Neuronal stem cell (in vitro differentiated cells): ENCODE measurements at places on chromosomes 11 and 22.

DNA sequence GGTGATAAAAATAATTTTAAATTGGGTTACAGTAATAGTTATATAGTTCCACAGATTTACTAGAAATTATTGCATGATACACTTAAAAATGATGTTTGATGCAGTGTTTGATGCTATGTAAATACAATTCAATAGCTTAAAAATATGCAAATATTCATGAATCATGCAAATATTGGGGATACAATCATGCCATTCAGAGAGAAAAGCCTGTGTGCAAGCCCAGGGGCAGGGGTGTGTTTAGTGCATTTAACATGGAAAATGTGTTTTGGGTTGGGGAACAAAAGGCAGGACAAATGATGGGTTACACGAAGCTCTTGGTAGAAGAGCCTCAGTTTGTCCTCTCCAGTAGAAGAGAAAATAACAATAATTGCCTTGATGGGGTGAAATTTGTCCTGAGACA, 6.0 kb downstream of the TRIM22 start:
- H3K27ac ChIP-seq = no peak overlapping the region
- H3K27me3 ChIP-seq = no peaks in the 10 kb centered on the region
- no peak for DNase-seq
- H3K4me3 ChIP-seq = no peak overlapping the region
- H3K4me1 ChIP-seq = peaks cover 3% of the 10 kb centered on the region
- peaks cover 1% of the 10 kb centered on the region for H3K36me3 ChIP-seq

- no peak overlapping the region for H3K4me3 ChIP-seq
- no peaks in the 10 kb centered on the region for H3K27me3 ChIP-seq
- DNase-seq = no peak
- H3K4me1 ChIP-seq = no peaks in the 10 kb centered on the region
- no peak overlapping the region for H3K27ac ChIP-seq
Observed at GRCh38 chr11:21105196-21105917, 436.0 kb downstream of the NELL1 start.

- peak overlapping the region; percentile 79 for H3K4me3 ChIP-seq
- peak; percentile 55 for DNase-seq
- peaks cover 35% of the 10 kb centered on the region for H3K36me3 ChIP-seq
- no peak overlapping the region for H3K27ac ChIP-seq
Observed at GRCh38 chr11:370070-370941, 1.0 kb downstream of the B4GALNT4 start.

DNA sequence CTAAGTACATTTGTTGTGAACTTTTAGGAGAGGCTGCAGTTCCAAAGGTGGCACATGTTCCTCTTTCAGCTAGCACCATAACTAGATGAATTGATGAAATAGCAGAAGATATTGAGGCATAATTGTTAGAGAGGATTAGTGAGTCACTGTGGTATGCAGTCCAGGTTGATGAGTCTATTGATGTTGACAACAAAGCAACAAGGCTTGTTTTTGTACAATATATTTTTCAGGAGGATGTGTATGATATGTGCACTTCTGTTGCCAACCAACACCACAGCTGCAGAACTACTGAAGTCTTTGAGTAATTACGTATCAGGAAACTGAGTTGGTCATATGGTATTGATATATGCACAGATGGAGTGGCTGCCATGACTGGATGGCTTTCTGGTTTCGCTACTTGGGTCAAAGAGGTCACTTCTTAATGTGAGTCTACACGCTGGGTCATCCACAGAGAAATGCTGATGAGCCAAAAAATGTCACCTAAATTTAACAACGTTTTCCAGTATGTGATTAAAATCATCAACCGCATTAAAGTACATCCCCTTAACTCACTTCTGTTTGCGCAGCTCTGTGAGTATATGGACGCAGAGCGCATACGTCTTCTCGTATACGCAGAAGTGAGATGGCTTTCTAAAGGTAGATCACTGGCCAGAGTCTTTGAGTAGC, 261.3 kb upstream of the ANO5 start:
- H3K4me1 ChIP-seq = no peaks in the 10 kb centered on the region
- H3K36me3 ChIP-seq = no peaks in the 10 kb centered on the region
- no peak overlapping the region for H3K4me3 ChIP-seq
- DNase-seq = no peak
- H3K27ac ChIP-seq = no peak overlapping the region
- no peaks in the 10 kb centered on the region for H3K27me3 ChIP-seq

DNA sequence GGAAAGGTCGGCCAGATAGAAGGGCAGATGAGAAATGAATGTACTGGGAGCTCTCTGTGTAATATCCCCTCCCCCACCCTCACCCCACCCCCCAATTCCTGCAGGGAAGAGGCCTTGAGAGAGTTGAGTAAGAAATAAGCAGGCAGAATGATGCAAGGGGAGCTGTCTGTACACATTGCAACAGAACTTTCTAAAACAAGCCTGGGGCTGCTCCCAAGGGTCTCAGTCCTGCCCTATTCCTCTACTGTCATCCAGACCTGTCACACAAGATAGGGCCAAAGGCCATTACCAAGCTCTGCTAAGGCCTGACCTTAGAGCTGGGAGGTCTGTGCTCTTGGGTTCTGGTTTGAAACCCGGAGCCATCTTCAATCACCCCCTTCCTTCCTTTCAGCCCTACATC, 5.7 kb upstream of the DGAT2 start:
- no peak for DNase-seq
- no peaks in the 10 kb centered on the region for H3K36me3 ChIP-seq
- H3K4me3 ChIP-seq = no peak overlapping the region
- H3K27ac ChIP-seq = no peak overlapping the region

DNA sequence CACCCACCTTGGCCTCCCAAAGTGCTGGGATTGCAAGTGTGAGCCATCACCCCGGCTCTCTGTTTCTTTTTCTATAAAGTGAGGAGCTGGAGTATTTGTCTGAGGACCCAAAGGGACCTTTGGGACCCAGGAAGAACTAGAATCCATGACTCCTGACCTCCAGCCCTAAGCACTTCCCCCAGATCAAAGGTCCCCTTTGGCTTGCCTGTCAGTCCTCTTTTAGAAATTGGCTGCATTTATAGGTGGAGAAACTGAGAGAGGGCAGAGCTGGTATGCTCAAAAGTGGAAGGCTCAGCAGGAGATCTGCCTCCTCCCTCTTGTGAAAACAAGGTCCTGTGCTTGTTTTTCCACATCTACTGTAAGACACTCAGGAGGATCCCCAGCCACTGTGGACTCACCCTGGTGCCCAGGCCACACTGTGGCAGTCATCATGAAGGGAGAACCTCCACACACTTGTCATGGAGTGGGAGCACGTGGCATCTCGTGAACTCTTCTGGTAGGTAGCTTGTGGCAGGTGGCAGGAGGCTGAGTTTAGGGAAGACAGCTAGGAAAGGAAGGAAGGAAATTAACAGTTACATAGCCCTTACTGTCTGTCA, 12.4 kb upstream of the PLEKHA7 start:
- H3K4me1 ChIP-seq = no peaks in the 10 kb centered on the region
- H3K27me3 ChIP-seq = no peaks in the 10 kb centered on the region
- H3K36me3 ChIP-seq = peaks cover 1% of the 10 kb centered on the region

- H3K4me1 ChIP-seq = peaks cover 2% of the 10 kb centered on the region
- H3K4me3 ChIP-seq = no peak overlapping the region
- no peak for DNase-seq
- H3K27me3 ChIP-seq = no peaks in the 10 kb centered on the region
- H3K36me3 ChIP-seq = no peaks in the 10 kb centered on the region
Observed at GRCh38 chr11:117771197-117771596, 25.8 kb downstream of the DSCAML1 start.

DNA sequence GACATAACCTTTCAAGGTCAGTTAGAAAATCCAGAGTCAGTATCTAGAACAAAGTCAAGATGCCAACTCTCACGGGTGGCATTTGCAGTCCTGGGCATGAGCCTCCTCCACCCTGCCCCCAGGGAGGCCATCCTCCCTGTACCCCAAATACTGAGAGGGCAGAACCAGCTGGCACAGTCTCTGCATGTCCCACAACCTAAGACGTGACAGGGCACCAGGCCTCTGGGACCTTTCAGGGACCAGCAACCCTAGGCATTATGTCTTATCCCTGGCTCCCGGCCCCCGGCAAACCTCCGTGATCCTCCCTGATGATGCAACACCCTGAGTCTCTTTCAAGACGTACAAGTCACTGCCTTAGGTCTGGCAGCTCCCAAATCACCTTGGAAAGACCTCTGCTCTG, 2.0 kb downstream of the MB start:
- no peak for DNase-seq
- H3K27me3 ChIP-seq = no peaks in the 10 kb centered on the region
- H3K27ac ChIP-seq = no peak overlapping the region
- H3K4me1 ChIP-seq = peaks cover 2% of the 10 kb centered on the region
- no peaks in the 10 kb centered on the region for H3K36me3 ChIP-seq
- H3K4me3 ChIP-seq = no peak overlapping the region

- H3K4me1 ChIP-seq = peaks cover 2% of the 10 kb centered on the region
- H3K27ac ChIP-seq = no peak overlapping the region
- H3K4me3 ChIP-seq = no peak overlapping the region
- no peaks in the 10 kb centered on the region for H3K27me3 ChIP-seq
Observed at GRCh38 chr11:13672576-13673210, 4.2 kb downstream of the FAR1 start.

DNA sequence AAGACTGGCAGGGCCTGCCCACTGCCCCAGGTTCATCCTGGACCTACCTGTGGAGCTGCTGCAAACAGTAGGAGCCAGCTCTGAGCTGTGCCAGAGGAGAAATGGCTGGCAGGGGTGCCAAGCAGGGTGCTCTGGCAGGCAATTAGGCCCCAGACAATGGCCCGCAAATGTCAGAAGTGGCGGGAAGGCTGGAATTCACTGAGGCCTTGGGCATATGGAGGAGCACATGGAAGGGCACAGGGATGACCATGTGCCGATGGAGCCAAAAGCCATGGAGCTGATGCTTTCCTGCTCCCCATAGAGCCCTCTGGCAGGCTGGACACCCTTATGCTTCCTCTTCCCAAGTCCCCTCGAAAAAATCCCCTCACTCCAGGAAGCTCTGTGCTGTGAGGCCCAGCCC, 62.0 kb downstream of the BUD13 start:
- H3K4me1 ChIP-seq = no peaks in the 10 kb centered on the region
- H3K27me3 ChIP-seq = no peaks in the 10 kb centered on the region
- no peaks in the 10 kb centered on the region for H3K36me3 ChIP-seq
- no peak for DNase-seq
- H3K27ac ChIP-seq = no peak overlapping the region

DNA sequence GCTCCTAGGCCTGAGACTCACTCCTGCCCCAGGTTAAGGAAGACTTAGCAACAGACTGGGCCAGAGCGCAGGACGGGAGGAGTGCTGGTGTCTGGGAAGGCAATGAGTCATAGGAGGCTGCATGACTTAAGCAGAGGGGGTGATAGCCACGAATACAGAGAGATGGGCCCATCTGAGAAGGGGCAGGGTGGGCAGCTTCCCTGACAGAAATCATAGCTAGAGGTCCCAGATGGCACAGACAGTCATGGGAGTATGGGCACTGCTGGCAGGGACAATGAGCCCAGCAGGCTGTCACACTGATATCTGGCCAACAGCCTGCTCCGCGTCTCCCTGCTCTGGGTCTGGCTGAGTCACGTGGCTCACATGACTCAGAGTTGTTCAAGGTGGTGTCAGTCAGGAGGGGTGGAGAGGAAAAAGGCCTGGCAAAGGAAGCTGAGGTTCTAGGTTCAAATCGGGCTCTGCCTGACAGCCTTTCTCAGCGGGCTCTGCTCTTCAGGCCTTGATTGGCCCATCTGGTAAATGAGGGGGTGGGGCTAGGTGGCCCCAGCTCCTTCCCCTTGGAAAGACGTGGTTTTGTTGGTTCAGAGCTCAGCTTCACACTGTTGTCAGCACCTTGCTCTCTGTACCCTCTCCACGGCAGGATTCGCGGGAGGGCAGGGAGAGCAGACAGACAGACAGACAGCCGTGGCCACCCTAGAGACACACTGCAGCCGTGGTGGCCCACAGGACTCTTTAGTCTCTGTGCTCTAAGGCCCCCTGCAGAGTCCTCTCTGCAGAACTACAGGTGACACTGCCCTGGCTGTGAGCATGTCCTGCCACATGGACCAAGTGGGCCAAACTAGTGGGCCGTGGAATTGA, 47.8 kb downstream of the DBX1 start:
- DNase-seq = no peak
- no peak overlapping the region for H3K4me3 ChIP-seq
- no peaks in the 10 kb centered on the region for H3K4me1 ChIP-seq
- H3K27ac ChIP-seq = no peak overlapping the region
- H3K27me3 ChIP-seq = no peaks in the 10 kb centered on the region

- H3K27me3 ChIP-seq = no peaks in the 10 kb centered on the region
- H3K27ac ChIP-seq = no peak overlapping the region
- no peaks in the 10 kb centered on the region for H3K4me1 ChIP-seq
- DNase-seq = no peak
Observed at GRCh38 chr11:82045748-82046457, 687.8 kb downstream of the FAM181B start.

DNA sequence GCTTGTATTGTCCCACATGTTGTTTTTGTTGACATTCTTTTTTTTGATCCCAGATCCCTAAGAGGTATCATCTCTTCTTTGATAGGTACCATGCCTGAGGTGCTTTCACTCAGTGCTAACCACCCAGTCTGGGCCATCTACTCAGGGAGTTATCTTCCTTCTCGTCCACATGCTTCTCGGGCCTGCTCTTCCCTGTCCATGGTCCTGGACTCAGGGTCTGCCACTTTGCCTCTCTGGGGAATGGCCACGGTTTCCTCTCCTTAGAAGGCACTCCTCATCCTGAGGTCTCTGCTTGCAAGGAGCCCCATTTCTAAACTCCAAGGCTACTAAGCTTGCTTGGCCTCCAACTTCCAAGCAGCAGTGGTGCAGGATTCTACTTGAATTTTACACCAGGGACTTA, 227.0 kb upstream of the NCAM1 start:
- no peak overlapping the region for H3K4me3 ChIP-seq
- H3K27me3 ChIP-seq = no peaks in the 10 kb centered on the region
- H3K36me3 ChIP-seq = no peaks in the 10 kb centered on the region
- peak; percentile 47 for DNase-seq
- H3K4me1 ChIP-seq = no peaks in the 10 kb centered on the region

- H3K36me3 ChIP-seq = no peaks in the 10 kb centered on the region
- H3K4me3 ChIP-seq = no peak overlapping the region
- no peaks in the 10 kb centered on the region for H3K27me3 ChIP-seq
Observed at GRCh38 chr11:1342946-1343345, 33.5 kb upstream of the TOLLIP start.

- no peak overlapping the region for H3K27ac ChIP-seq
- no peak overlapping the region for H3K4me3 ChIP-seq
- H3K36me3 ChIP-seq = no peaks in the 10 kb centered on the region
- H3K4me1 ChIP-seq = no peaks in the 10 kb centered on the region
- DNase-seq = no peak
Observed at GRCh38 chr22:35509960-35510359, 30.7 kb upstream of the RASD2 start.

GRCh38 chr11:116852261-116853031, 15.0 kb upstream of the APOA1 start:
- H3K27me3 ChIP-seq = no peaks in the 10 kb centered on the region
- H3K4me1 ChIP-seq = no peaks in the 10 kb centered on the region
- H3K4me3 ChIP-seq = no peak overlapping the region
- H3K27ac ChIP-seq = no peak overlapping the region

DNA sequence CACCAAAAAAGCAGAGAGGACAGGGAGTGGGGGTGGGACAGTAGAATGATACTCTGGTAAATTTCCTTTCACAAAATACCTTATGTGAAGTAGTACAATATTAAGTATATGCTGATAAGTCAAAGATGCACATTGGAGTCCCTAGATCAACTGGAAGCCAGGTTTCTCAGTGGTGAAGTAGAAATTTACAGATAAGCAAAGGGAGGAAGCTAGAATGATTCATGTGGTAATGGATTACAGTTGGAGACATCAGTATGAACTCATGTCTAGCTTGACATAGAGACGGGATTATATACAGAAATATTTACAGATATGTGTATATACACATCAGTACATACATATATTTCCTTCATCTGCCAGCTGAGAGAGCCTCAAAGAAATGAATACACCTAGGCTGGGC, 21.5 kb downstream of the PLEKHB1 start:
- H3K27me3 ChIP-seq = no peaks in the 10 kb centered on the region
- H3K36me3 ChIP-seq = no peaks in the 10 kb centered on the region
- DNase-seq = no peak
- H3K27ac ChIP-seq = no peak overlapping the region
- H3K4me1 ChIP-seq = no peaks in the 10 kb centered on the region
